ENCODE measurements at places on chromosomes 5 and 9.
A peak's percentile ranks its signal among the peaks of the same experiment; 100 is the strongest.

DNA sequence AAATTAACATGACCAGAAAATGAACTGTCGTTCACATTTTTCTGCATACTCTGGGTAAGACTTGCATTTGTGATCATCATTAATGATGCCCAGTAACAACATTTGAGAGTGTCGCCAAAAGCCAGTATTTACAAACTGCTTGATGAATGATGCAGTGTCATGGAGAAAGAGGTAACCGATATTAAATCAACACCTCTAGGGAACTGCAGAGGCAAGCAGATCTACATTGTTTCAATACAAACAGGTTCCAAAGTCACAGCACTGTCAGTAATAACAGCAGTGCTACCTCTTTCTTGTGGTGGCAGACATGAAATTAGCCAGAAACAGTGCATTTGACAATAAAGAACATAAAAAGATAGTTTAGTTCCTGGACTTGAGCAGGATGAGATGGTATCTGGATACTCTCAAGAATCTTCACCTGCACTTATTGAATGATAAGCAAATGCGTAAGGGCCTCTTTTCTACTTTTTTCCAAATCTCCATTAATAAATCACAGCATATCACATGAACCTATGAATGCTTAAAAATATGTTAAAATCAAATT lies 456.6 kb downstream of the ARHGEF28 start:
- no peak for DNase-seq

- DNase-seq = no peak
These were observed 133.7 kb upstream of the PPP1R26 start for GRCh38 chr9:135345775-135346433.

DNA sequence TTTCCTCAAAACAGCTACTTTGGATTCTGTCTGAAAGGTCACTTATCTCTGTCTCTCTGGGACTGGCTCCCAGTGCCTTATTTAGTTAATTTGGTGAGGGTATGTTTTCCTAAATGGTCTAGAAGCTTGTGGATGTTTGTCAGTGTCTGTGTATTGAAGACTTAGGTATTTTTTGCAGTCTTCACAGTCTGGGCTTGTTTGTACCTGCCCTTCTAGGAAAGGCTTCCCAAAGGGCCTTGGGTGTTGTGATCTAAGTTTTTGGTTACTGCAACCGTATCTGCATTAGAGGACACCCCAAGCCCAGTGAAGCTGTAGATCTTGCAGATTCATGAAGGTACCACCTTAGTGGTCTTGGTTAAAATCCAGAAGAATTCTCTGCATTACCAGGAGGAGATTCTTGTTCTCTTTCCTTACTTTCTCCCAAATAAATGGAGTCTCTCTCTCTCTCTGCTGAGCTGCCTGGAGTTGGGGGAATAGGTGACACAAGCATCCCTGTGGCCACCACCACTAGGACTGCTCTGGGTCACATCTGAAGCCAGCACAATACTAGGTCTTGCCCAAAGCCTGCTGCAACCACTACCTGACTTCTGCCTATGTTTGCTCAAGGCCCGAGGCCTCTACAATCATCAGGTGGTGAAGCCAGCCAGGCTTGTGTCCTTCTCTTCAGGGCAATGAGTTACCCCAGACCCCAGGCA lies 17.8 kb upstream of the CCNB1 start:
- no peak for DNase-seq

GRCh38 chr5:173823721-173824567 lies 64.2 kb upstream of the CPEB4 start:
- DNase-seq = no peak

- no peak for DNase-seq
These were observed 4.1 kb upstream of the TOR1A start for GRCh38 chr9:129828051-129828450.

DNA sequence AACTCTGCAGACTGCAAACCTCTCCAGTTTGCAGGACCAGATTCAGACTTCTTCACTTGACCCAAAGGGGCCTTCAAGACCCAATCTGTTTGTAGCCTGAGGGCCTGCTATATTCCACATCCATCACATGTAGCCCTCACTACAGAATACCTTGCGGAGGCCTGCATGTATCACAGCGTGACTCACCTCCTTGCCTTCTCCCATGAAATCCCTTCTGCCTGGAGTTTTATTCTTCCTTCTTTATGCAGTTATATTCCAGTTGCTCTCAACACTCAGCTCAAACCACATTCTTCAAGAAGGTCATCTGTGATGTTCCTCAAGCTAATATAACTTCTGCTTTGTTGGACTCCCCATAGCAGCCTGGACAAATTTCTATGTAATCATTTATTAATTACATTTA lies 198.5 kb upstream of the PTGER4 start:
- no peak for DNase-seq

GRCh38 chr5:136200761-136201160 lies 7.8 kb upstream of the SMIM32 start:
- DNase-seq = no peak

GRCh38 chr5:142151436-142152383 lies 43.1 kb downstream of the NDFIP1 start:
- peak; percentile 60 for DNase-seq
